ENCODE measurements at places on chromosomes 6 and 20. TPM values are rescaled to one million over a fixed set of nuclear protein-coding genes. Genes with fewer than 3 reads are reported as not detected.

GRCh38 chr20:50472693-50473664, 37.2 kb upstream of the PTPN1 start:
- DNase-seq: no peak

DNA sequence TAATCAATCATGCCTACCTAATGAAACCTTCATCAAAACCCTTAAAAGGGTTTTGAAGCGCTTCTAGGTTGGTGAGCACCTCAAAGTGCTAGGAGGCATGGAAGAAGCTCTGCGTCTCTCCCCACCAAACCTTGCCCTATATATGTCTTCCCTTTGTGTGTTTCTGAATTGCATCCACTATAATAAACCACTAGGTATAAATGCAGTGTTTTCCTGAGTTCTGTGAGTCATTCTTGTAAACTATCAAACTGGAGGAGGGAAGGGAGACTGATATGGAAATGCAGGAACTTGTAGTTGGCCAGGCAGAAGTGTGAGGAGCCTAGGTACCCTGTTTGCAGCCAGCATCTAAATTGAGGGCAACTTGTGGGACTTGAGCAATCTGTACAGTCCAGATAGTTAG, 698.8 kb downstream of the DOK5 start:
- DNase-seq: no peak

- no peak for DNase-seq
These were observed 15.1 kb downstream of the GLYATL3 start for GRCh38 chr6:49514571-49515484.

SLC12A5 gene
- total RNA-seq: 11.8 TPM

GRCh38 chr6:5205035-5205507, 55.7 kb downstream of the LYRM4 start:
- no peak for DNase-seq
